Epithelial cell of prostate (primary cell): ENCODE measurements at places on chromosomes 12 and 14.

GRCh38 chr12:98592825-98593322 is 612 bp upstream of the SLC25A3 start:
- DNase-seq = no peak

DNA sequence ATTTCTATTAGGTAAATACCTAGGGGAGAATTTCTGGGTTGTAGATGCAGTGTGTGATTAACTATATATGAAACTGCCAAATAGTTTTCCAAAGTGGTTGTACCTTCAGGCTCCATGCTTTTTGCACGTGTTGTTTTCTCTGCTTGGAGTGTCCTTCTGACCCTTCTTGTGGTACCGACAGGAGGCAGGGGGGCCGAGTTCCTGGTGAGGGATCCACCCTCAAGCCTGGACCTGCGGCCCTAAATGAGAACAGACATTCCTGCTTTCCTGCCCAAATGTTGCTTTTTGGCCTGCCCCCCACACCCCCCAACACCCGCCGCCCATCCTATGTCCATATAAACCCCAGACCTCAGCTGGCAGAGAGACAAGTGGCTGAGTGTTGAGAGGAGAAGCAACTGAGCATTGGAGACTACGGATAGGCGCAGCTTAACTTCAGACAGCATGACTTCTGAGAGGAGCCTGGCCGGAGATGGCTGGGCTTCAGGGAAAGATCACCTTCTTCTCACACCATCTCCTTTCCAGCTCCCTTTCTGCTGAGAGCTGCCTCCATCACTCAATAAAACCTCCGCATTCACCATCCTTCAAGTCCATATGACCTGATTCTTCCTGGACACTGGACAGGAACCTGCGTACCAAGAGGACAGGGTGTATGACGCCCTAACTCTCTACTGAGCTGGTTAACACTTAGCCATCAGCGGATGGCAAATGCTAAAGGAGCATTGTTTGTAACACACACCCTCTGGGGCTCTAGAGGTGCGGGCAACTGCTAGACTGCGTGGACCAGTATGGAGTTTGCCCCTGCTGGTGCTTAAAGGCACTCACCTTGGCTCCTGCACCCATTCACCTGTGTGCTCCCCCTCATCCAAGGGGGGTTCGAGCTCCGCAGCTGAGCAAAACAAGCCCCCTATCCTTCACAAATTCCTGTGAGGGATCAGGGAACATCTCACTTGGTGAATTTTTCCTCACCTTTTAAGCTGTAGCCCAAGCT is 194.7 kb upstream of the FBXO33 start:
- DNase-seq = no peak

DNA sequence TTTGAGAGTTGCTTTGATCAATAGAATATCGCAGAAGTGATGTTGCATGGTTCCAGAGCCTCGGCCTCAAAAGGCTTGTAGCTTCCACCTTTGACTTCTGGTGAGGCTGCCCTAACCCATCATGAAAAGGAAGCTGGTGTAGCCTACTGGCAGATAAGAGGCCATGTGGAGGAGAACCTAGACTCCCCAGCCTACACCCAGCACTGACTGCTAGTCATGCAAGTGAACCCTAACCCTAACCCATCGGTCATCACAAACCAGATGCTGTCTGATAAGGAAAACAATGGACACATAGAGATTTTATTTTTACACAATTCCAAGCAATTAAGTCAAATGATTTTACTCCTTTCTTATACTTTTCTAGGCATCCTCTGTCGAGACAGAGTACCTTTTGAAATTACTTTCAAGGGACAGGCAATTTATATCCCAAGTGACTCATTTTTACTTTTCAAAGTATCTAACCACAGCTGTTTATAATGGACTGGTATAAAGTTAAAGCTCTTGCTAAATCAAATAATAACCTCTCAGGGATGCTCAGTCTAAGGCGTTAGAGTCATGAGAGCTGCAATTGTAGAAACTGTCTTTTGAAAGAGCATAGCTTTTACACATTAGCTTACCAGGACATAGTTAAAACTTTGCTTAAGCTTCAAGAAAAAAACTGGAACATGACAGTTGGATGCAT is 17.6 kb downstream of the PTPRB start:
- DNase-seq = no peak

DNA sequence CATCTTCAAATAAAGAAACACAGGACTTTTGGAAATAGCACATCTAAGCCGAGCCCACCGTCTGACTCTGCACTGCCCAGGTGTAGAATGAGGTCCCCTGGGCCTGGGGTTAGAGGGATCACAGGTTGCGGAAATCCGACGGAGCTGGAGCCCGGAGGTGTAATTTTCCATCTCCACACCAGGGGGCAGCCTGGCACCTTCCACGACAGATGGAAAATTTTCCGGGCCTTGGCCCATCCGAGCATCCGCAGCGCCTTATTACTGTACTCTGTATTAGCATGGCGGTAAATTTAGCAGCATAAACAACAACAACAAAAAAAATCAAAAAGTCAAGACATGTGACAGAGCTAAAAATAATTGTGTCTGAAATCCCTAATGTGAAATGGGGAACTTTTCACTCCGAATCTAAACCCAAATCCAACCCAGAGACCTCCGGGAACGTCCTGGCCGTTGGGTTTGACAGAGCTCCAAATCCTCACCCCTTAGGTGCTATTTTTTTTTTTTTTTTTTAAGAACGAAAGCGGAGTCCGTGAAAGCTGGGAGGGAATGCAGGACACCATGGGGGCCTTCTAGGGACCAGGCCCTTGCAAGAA is 93.9 kb downstream of the KSR2 start:
- DNase-seq = no peak

GRCh38 chr12:47992776-47993175 is 11.5 kb downstream of the COL2A1 start:
- no peak for DNase-seq

GRCh38 chr12:66188584-66189485 is at the start of gene IRAK3:
Gene IRAK3 (plus strand): TSS chr12:66189214. CDS start chr12:66189300, 86 bp downstream.
- no peak for DNase-seq
